ENCODE measurements at places on chromosomes 2 and 18.

DNA sequence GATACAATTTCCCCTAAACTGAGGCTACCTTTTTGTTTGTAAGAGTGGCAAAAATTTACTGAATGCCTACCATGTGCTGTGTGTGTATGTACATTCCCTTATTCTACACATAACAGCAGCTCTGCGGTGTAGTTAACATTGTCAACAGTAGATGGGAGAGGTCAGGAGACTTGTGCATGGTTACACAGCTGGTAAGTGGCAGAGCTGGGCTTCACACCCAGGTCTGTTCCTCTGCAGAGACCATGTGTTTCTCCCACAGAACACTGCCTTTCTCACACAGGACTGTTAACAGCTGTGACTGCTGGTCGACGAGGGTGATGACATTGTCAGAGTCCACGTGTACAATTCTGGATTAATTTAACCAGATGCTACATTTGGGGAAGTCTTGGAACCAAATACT, 49.1 kb downstream of the EML6 start:
- no peak for DNase-seq

GRCh38 chr2:72131916-72132841, 15.5 kb downstream of the CYP26B1 start:
- DNase-seq, result no peak

DNA sequence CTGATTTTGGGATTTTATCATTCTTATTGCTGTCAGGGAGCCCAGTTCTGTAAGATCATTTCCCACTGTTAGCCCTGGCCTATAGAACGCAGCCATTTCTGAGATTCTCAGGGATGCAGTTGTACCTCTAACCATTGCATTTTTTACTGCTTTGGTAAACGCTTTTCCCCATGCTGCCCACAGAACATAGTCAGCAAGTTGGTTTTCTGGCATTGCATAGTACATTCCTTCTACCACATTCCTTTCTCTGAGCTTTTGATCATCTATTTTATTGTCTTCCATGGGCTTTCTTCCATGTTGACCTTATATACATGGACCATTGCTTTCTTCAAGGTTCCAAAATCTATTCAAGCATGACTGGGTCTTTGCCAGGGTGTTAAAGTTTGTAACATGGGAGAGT, 86.8 kb upstream of the ST6GAL2 start:
- DNase-seq, result no peak

- DNase-seq, result no peak
These were observed 78.0 kb upstream of the SERTAD2 start for GRCh38 chr2:64731746-64732145.

DNA sequence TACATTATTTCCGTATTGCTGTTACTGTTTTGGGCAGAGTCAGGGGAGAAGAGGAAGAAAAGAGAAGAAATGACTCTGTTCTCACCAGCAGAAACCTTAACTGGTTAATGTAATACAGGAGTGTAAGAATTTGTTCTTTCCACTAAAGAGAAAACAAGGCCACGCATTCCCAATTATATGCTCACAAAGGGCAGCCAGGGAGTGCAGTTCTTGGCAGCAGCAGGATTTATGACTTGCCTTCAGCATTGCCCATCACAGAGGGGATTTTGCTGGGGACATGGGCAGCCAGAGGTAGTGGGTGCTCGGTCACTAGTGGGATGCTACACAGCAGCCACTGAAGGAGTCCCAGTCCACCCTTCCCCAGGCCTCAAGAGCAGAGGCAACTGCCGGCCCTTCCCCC, 18.4 kb downstream of the MREG start:
- no peak for DNase-seq

DNA sequence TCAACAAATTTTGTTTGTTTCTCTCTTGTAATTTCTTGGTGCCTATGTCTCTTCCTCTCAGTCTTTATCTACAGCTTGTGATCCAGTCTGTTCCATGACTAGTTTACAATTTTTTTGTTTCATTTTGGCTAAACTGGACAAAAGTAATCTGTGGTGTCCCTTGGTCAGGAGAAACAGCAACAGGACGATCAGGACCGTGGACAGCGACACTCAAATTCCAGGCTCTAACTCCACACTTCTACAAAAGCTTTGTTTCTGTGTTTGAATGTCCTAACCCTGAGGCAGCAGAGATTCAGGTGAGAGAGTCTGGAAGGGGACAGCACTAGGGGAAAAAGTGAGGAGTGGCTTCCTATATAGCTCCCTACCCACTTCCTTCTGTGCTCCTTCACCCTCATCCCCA, 593.3 kb upstream of the FANCL start:
- DNase-seq, result no peak

GRCh38 chr2:86020984-86021383, 84.7 kb downstream of the POLR1A start:
- DNase-seq, result no peak

- DNase-seq, result no peak
These were observed 141.8 kb upstream of the FHL2 start for GRCh38 chr2:105540642-105541041.
